Activated CD8-positive, alpha-beta memory T cell treated with anti-CD3 and anti-CD28 coated beads for 36 hours (primary cell): ENCODE measurements at places on chromosomes 6 and 20. TPM values are rescaled to one million over a fixed set of nuclear protein-coding genes. Genes with fewer than 3 reads are reported as not detected.

The RAET1L gene
- total RNA-seq: not detected

The TPX2 gene
- total RNA-seq: 79.1 TPM

The SIRPG gene
- 16.5 TPM for total RNA-seq

The STX11 gene
- total RNA-seq: 24.7 TPM

The DDX43 gene
- total RNA-seq: 0.42 TPM

The CFB gene
- total RNA-seq: not detected

The SERPINB1 gene
- total RNA-seq: 51.1 TPM

The RGS17 gene
- total RNA-seq: not detected

The MUCL3 gene
- not detected for total RNA-seq

The HSPA12B gene
- not detected for total RNA-seq

The APOM gene
- total RNA-seq: 2.2 TPM

The CST5 gene
- not detected for total RNA-seq

The DDRGK1 gene
- 78.6 TPM for total RNA-seq

The GPR6 gene
- not detected for total RNA-seq

The HLA-DPB1 gene
- total RNA-seq: 10.9 TPM

The RIPPLY2 gene
- total RNA-seq: not detected

The NOX3 gene
- total RNA-seq: not detected

The LGSN gene
- not detected for total RNA-seq

The BANF2 gene
- not detected for total RNA-seq

The PERP gene
- 9.6 TPM for total RNA-seq

The MICA gene
- 12.7 TPM for total RNA-seq

The HUS1B gene
- total RNA-seq: 0.71 TPM

The TNXB gene
- 1.1 TPM for total RNA-seq

The PPDPF gene
- total RNA-seq: 166 TPM

The ZC2HC1B gene
- not detected for total RNA-seq

The MAP3K4 gene
- total RNA-seq: 51.0 TPM

The TMEM74B gene
- 0.40 TPM for total RNA-seq

The MICB gene
- 22.5 TPM for total RNA-seq

The MAD2L1BP gene
- total RNA-seq: 27.5 TPM

The BLOC1S5 gene
- 21.4 TPM for total RNA-seq

The WFDC13 gene
- not detected for total RNA-seq

The PGBD1 gene
- 4.1 TPM for total RNA-seq

The MYMX gene
- total RNA-seq: not detected

The THBD gene
- total RNA-seq: not detected

The COL11A2 gene
- 1.1 TPM for total RNA-seq

The ZHX3 gene
- total RNA-seq: 14.5 TPM

The NKAIN2 gene
- total RNA-seq: not detected

The PRND gene
- not detected for total RNA-seq

The PPIL6 gene
- 0.17 TPM for total RNA-seq

The FOXQ1 gene
- not detected for total RNA-seq
